ENCODE measurements at places on chromosomes 4 and X. TPM values are rescaled to one million over a fixed set of nuclear protein-coding genes. Genes with fewer than 3 reads are reported as not detected.

The ETDB gene
- not detected for total RNA-seq

The SSX2 gene
- total RNA-seq: not detected

The CHRNA9 gene
- total RNA-seq: not detected

The AMBN gene
- not detected for total RNA-seq

DNA sequence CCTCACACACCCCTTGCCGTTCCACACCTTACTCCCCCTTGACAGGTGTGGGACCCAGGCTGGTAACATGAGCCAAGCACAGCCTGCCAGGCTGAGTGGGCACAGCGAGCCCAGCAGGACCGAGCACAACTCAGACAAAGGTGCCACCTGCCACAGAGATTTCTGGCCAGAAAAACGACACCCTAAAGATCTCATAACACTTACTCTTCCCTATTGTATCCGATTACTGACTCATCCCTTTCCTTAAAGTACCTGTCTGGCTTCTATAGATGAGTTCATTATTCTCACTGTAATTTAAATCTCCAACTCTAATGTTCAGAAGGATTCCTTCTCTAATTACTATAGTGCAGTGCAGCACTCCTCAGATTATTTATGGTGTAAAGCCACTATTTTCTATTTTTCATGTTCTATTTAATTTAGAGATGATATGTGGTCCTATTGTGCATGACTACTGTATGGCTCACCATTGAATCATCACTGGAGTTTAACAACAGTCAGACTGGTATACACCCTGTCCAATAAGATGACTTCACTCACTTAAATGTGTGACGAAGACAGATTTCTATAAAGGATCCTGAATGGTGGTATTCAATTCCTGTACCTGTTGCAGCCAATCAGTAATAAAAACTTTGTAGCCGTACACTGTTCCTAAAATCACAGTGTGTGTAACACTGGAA, 7.6 kb upstream of the SYTL5 start:
- no peaks in the 10 kb centered on the region for H3K36me3 ChIP-seq
- no peak overlapping the region for H3K27ac ChIP-seq
- H3K4me3 ChIP-seq: no peak overlapping the region
- H3K4me1 ChIP-seq: no peaks in the 10 kb centered on the region
- no peak for DNase-seq

DNA sequence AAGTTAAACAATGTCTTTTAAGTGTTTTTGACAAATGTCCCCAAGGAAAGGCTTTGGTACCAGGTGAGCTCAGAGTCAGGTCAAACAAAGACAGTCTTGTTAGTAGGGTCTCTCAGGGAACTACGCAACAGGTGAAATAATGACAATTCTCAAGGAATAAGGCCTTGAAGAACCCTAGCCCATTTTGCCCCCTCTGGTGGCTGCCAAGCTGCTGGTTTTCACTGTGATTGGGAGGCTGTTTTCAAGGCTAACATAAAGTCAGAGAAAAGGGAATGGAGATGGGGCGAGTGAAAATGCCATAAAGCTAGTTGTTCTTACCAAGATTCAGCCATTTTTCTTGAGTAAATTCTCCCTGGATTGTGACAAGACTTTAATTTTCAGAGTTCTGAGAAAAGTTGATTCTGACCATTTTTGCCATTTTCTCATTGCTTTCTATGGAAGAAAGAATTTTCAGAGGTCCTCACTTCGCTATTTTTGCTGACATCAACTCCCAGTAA, 58.7 kb downstream of the RWDD4 start:
- no peaks in the 10 kb centered on the region for H3K4me1 ChIP-seq
- no peak for DNase-seq
- no peaks in the 10 kb centered on the region for H3K36me3 ChIP-seq

- no peaks in the 10 kb centered on the region for H3K36me3 ChIP-seq
- H3K4me1 ChIP-seq: peaks cover 16% of the 10 kb centered on the region
- H3K27ac ChIP-seq: no peak overlapping the region
- DNase-seq: no peak
- no peak overlapping the region for H3K4me3 ChIP-seq
These were observed 154.4 kb downstream of the AMMECR1 start for GRCh38 chrX:110163488-110163887.

GRCh38 chr4:52507774-52508173, 151.3 kb downstream of the USP46 start:
- H3K36me3 ChIP-seq: no peaks in the 10 kb centered on the region
- peak; percentile 59 for DNase-seq
- no peaks in the 10 kb centered on the region for H3K27me3 ChIP-seq
- peak overlapping the region; percentile 50 for H3K27ac ChIP-seq
- H3K4me1 ChIP-seq: peaks cover 18% of the 10 kb centered on the region
- no peak overlapping the region for H3K4me3 ChIP-seq

DNA sequence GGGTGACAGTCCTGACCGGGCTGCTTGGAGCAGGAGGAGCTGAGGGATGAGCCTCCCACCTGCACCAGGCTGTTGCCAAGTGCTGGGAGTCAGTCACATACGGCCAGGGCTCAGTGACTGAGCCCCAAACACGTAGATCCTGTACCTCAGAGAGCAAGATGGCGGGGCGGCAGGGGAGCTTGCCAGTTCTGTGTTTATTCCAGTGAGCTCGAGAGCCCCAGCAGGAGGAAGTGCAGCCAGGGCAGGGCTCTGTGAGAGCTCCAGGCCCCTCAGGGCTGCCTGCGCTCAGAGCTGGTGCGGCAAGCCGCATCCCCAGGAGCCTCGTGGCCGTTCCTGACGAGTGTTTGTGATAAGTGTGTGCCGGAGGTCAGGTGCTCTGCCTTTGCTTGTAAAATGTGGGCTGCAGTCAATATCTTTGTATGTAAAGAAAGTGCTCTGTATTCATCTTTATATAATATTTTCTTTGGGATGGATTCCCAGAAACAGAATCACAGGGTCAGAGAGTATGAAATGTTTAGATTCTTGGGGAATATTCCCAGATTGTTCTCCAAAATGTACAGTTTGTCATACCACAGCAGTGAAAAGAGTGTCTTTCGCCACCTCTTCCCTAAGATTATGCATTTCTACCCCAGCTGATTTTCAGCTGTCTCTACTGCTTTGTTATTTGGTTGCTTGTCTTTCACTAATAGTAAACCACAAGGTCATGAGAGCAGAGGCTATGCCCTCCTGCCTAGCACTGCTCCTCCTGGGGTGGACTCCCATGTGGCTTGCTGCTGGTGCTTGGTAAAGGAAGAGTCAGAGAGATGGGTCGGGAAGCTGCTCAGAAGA, 50.3 kb downstream of the NELFA start:
- peaks cover 94% of the 10 kb centered on the region for H3K36me3 ChIP-seq
- no peaks in the 10 kb centered on the region for H3K27me3 ChIP-seq
- H3K27ac ChIP-seq: no peak overlapping the region
- DNase-seq: no peak
- H3K4me3 ChIP-seq: no peak overlapping the region
- no peaks in the 10 kb centered on the region for H3K4me1 ChIP-seq

- H3K27me3 ChIP-seq: peaks cover 17% of the 10 kb centered on the region
- H3K4me3 ChIP-seq: no peak overlapping the region
- peak; percentile 48 for DNase-seq
- no peaks in the 10 kb centered on the region for H3K4me1 ChIP-seq
These were observed 119.3 kb upstream of the AP1S2 start for GRCh38 chrX:15973946-15974345.

DNA sequence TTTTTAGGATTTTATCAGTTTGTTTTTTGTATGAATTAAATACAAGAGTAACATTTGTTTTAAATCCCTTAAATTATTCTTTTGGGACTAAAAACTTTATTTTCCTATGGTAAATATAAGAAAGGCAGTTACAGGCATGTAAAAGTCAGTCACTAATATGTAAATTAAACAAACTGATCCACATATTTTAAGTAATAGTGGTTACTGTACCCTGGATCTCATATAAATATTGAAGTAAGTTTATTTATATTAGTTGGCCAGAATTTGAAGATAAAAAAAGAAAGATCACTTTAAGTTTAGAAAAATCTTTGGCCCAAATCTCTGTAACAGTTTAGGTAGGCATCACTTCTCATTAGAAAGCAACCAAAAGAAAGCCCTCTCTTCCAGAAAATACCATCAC, 45.8 kb downstream of the LDB2 start:
- H3K36me3 ChIP-seq: no peaks in the 10 kb centered on the region
- no peak for DNase-seq
- no peak overlapping the region for H3K4me3 ChIP-seq
- H3K27ac ChIP-seq: peak overlapping the region; percentile 45
- no peaks in the 10 kb centered on the region for H3K4me1 ChIP-seq

DNA sequence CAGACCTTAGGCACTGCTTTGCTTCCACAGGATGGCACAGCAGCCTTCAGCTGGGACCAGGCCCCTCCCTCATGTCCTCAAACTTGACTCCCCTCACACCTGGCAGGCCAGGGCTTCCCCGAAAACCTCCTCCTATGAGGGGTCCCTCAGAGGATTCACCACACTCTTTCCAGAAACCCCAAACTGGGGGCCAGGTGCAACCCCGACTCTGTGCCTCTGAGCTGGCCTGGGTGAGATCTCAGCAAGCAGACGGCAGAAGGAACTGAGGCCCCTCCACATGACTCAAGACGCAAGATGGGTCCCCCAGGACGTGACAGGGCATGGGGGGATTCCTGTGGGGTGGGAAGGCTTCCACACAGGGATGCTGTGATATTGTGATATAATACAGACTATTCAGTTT, 6.2 kb downstream of the HCFC1 start:
- peaks cover 37% of the 10 kb centered on the region for H3K36me3 ChIP-seq
- no peaks in the 10 kb centered on the region for H3K27me3 ChIP-seq
- H3K4me1 ChIP-seq: no peaks in the 10 kb centered on the region
- no peak overlapping the region for H3K27ac ChIP-seq
- no peak for DNase-seq

- no peak overlapping the region for H3K4me3 ChIP-seq
- H3K36me3 ChIP-seq: no peaks in the 10 kb centered on the region
- DNase-seq: no peak
- H3K27me3 ChIP-seq: no peaks in the 10 kb centered on the region
These were observed 3.4 kb downstream of the SMR3A start for GRCh38 chr4:70364002-70364401.

- no peaks in the 10 kb centered on the region for H3K4me1 ChIP-seq
- no peaks in the 10 kb centered on the region for H3K27me3 ChIP-seq
- no peak for DNase-seq
- H3K27ac ChIP-seq: no peak overlapping the region
- H3K36me3 ChIP-seq: no peaks in the 10 kb centered on the region
These were observed 44.0 kb downstream of the ZGRF1 start for GRCh38 chr4:112592717-112593116.

DNA sequence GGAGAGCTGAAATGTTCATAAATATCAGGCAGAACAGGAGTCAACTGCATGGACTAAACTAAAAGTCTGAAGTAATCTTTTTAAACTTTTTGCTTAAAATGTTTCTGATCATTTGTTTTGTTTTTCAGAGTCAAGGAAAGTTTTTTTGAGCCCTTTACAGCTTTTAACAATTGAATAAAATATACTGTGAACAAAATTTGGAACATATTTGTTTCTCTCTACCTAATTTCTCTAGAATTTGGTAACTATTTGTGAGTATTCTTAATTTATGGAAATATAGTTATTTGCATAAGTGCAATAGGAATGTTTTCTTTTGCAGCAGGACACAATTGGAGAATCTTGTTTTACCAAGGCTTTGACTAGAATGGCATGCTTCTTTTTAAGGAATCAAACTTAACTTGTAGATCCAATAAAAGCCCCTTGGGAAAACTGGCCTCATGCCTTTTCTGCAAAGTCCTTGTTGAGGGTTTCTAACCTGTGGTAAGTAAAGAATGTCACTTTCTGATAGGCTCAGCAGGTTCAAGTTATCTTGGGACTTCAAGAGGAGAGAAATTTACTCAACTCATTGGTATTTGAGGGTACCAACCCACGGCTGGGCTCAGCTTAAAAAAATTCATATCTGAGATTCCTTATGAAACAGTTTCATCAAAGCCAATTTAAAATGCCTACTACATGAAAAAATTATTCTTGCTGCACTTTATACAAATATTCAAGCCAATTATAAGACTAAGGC, 91.5 kb downstream of the UPRT start:
- H3K27me3 ChIP-seq: no peaks in the 10 kb centered on the region
- H3K36me3 ChIP-seq: no peaks in the 10 kb centered on the region
- no peak overlapping the region for H3K27ac ChIP-seq
- DNase-seq: no peak
- H3K4me1 ChIP-seq: no peaks in the 10 kb centered on the region

- H3K27me3 ChIP-seq: no peaks in the 10 kb centered on the region
- H3K4me3 ChIP-seq: peak overlapping the region; percentile 55
- peak overlapping the region; percentile 70 for H3K27ac ChIP-seq
- DNase-seq: no peak
These were observed 935.5 kb downstream of the ADGRL3 start for GRCh38 chr4:62135565-62136156.

GRCh38 chr4:99617374-99617773, 40.3 kb downstream of the C4orf54 start:
- H3K27me3 ChIP-seq: no peaks in the 10 kb centered on the region
- no peak for DNase-seq
- no peaks in the 10 kb centered on the region for H3K4me1 ChIP-seq
- H3K4me3 ChIP-seq: no peak overlapping the region
- no peak overlapping the region for H3K27ac ChIP-seq

DNA sequence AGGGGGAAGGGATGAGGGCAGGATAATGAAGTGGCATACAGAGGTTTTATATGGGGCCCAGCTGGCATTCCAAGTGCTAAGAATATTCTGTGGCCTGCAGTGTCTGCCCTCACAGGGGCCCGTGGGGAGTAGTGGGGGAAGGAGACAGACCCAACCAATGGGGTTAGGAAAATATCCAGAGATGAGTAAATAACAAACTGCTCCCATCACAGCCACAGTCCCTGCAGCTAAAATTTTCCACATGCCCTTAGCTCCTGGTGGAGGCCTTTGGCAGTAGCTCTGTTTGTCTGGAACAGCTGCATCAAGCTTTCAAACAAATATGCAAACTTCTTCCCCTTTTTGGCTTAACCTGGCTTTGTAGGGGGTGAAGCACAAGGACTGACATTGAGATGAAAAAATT, 3.1 kb downstream of the SRPX2 start:
- H3K27ac ChIP-seq: peak overlapping the region; percentile 7
- H3K4me1 ChIP-seq: no peaks in the 10 kb centered on the region
- H3K36me3 ChIP-seq: no peaks in the 10 kb centered on the region

DNA sequence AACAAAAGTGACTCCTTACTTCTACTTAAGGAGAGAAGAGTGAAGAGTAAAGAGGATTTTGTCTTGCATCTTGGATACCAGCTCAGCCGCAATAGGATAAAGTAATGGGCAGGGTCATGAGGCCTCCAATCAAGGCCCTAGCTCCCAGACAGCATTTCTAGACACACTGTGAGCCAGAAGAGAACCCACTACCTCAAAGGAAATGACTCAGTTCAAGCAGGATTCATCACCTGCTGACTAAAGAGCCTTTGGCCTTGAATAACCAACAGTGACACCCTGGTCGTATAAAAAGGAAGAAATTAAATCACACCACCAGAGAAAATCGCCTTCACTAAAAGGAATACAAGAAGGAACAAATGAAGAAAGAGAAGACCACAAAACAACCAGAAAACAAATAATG, 416.1 kb downstream of the PCDH18 start:
- H3K4me1 ChIP-seq: no peaks in the 10 kb centered on the region
- H3K27ac ChIP-seq: no peak overlapping the region
- H3K27me3 ChIP-seq: no peaks in the 10 kb centered on the region

GRCh38 chr4:169268951-169269760, 1.6 kb downstream of the SH3RF1 start:
- H3K4me1 ChIP-seq: peaks cover 58% of the 10 kb centered on the region
- peak overlapping the region; percentile 84 for H3K4me3 ChIP-seq
- no peaks in the 10 kb centered on the region for H3K36me3 ChIP-seq
- H3K27ac ChIP-seq: peak overlapping the region; percentile 95
- no peak for DNase-seq

Data from heart left ventricle (tissue), 16 donors.